Foreskin melanocyte (primary cell): ENCODE measurements at places on chromosomes 16 and 17.

DNA sequence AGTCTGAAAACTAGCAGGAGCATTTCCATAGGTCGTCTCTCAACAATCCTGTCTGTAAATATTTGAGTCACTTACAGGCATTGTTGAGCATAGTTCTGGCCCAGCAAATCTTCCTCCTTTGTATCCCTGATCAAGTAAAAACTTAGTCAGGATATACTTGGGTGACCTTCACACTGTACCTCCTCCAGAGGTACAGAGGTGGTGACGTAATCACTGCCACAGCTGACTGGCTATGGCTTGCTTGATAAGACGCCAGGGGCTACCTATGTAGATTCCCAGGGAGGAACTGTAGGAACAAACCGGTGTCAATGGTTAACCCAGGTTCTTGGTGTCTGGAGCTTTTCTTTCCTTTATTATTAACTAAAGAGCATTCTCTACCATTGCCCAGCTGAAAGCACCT is at the start of gene KCNJ16:
Gene KCNJ16 (plus strand): TSS at position 270 of the 400 bp plus-strand sequence. CDS start 56,863 bp downstream, outside the sequence.
- DNase-seq, result no peak

DNA sequence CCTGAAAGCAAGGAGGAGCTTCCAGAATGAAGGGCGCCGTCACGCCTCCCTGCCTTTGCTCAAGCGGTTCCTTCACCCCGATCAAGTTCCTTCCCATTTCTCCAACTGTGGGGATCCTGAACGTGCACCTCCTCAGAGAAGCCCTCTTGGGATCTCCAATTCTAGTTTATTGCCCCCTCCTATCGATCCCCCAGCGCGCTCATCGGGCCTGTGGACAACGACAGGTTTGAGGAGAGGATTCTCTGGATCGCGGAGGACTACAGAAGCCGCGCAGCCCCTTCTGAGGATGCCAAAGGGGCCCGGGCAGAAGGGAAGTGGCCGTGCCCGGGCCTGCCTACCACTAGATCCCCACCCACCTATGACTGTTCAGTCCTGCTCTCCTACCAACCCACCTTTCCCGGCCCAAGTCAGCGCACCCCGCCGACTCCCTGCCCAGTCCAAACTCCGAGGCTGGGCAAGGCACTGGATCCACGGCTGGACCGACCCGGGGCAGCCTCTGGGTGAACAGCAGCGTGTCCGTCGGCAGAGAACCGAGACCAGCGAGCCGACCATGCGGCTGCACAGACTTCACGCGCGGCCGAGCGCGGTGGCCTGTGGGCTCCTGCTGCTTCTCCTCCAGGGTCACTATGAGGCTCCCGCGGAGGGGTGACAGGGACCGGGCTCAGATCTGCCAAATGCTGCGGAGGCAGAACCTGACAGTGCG is 12.8 kb upstream of the CES3 start:
- no peak for DNase-seq

GRCh38 chr17:38672788-38673706 is 1.7 kb downstream of the EPOP start:
- DNase-seq, result no peak

DNA sequence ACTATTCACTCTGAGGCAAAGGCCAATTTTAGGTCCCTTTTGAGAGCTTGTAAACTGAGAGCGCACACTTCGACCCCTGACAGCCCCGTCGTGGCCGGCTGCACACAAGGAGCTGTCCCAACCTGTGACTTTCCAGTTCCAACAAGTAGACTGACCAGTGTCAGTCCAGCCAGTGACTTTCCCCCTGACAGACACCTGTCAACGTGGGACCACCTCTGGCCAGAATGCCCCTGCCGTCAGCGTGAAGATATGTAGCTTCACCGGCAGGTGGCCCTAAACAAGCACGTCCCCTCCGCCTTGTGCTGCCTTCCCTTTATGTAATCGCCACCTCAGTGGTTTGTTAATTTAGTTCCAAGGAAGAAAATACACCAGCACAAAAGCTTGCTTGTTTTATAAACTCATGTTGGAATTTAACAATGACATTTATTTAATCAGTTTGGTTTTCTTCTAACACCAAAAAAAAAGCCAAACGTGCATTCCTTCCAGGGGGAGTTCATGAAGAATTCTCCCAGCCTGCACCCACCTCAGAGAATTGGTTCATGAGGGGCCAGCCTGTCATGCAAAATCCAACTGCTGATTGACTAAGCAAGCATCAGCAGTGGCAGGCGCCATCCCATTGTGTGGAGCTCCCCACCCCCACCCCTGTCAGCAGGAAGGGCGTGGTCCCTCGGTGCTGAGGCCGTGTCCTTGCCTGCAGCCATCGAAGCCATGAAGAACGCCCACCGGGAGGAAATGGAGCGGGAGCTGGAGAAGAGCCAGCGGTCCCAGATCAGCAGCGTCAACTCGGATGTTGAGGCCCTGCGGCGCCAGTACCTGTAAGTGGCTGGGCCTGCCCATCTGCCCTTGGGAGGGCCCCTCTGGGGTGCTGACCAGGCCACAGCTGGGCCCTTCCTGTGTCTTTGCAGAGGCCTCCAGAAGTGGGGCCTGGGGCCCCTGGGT is 33.9 kb downstream of the PLD6 start:
- no peak for DNase-seq

DNA sequence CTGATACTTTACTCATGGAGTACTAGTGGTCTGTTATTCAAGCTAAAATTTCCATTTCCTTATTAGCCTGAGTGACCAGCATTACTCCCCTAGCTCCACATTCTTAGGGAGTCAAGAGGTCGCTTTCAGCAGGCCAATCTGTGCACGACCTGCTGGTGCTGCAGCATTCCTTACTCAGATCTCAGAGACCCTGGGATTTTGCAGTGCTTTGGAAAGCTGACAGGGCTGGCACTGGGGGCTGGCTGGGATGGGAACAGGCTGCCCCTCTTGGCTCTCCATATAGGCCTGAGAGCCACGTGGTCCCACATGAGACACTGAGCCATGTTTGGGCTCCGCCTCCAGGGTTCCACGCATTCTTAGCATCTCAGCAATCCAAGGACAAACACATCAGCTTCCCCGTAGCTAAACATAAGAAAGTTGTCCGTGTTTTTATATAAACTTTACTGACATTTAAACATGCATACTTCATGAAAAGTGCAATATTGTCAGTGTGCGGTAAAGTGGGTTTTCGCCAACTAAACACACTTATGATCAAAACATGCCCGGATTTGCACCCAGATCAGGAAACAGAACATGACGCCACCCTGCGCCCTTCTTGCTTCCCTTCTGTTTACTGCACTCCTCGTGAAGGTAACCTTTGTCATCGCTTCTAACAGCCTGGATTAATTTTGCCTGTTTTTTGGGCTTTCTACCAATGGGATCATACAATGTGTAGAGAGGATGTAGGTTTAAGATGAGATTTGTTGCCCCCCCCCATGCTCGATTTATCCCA is 254.5 kb upstream of the CACNG5 start:
- DNase-seq, result peak; percentile 45

DNA sequence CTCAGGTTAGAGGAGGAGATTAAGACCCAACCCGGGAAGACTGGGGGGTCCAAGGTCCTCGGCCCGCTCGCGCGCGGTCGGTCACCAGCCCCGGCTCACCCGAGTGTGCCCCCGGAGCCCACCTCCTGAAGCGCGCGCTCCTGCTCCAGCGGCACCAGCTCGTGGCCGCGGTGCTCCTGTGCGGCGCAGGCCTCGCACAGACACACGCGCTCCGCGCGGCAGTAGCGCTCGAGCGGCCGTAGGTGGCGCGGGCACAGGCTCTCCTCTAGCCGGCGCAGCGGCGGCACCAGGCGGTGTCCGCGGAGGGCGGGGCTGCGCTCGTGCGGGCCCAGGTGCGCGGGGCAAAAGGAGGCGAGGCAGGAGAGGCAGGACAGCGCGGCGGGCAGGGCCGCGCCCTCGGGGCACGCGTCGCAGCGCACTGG is 618 bp downstream of the TRIM47 start:
- DNase-seq, result no peak

- peak; percentile 69 for DNase-seq
Measured at GRCh38 chr16:55508941-55509931, at the start of gene LPCAT2. Gene LPCAT2 (plus strand): TSS chr16:55509072. CDS start chr16:55509182, 110 bp downstream.

GRCh38 chr17:19385521-19385983 is 1.4 kb downstream of the MFAP4 start:
- no peak for DNase-seq

- DNase-seq, result no peak
Measured at GRCh38 chr17:15657868-15658267, 26.2 kb downstream of the TRIM16 start.

GRCh38 chr16:49717689-49718088 is 138.2 kb downstream of the ZNF423 start:
- DNase-seq, result no peak

GRCh38 chr16:88816736-88817535 is 5.2 kb upstream of the APRT start:
- DNase-seq, result no peak

- DNase-seq, result no peak
Measured at GRCh38 chr17:73432624-73433190, 120.9 kb upstream of the CDC42EP4 start.

DNA sequence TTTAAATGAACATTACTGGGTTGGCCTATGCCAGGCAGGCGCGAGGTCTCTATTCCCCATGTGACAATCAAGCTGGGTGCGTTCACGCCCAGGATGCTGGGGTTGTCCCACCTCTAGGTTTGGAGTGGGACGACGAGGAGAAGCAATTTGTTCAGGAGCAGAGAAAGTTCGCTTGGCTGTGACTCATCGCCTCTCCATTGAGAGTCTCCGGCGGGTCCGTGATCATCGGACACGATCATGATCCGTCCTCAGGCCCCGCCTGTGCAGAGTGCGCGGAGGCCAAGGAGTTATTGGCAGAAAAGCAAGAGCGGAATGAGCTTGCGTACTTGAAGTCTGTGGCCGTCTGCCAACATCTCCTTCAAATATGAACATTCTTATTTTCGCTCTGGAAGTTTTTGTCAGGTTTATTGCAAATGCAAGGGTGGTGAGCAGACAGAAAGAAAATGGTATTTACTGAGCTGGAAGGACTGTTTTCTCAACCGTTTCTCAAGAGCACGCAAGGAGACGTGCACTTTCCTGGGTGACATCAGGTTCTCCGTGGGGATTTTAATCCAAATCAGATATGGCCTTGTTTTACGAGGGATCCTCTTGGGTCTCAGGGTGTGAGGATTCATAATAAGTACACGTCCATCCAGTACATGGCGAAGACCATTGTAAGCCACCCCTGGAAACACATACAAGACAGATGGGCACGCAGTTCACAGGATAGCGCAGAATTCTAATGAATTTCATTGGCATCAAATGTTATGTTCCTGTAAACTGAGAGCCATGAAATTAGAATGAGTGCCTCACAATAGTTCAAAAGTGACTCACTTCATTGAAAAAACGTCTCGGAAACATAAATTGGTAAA is 70.1 kb upstream of the CREBBP start:
- DNase-seq, result no peak

DNA sequence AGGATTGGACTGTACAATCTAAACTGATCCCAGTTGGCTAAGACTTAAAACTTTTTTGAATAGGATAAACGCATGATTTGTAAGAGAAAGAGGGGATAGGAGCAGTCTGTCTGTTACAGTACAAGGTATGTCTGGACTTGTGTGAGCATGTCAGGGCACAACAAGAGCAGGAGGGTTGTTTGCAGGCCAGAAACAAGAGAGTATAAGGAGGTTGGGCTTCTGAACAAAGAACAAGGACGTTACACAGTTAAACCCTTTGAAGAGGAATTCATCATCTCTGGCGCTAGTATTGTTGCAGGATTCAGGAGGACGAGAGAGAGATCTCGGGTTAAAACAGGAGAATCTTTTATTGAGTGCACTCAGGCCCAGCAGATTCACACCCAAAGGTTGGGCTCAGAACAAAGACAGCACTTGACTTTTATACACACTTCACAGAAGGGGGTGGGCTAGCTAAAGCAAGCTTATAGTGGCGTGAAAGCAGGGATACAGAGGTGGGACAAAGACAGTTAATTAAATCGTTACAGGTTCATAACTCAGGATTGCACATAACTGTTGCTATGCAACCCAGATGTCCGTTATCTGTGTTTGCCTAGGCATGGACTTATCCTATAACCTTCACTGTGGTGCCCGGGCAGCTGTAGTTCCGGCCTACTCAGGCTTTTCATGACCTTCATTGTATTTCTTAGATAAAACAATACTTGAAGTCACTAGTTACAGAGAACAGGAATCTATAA is 34.3 kb downstream of the SEC14L1 start:
- DNase-seq, result no peak
